ENCODE measurements at places on chromosomes 1 and 21.

- DNase-seq: no peak
These were observed 214.7 kb upstream of the NRIP1 start for GRCh38 chr21:15279482-15279881.

GRCh38 chr1:17890056-17890814 is 135.1 kb downstream of the ACTL8 start:
- no peak for DNase-seq

GRCh38 chr1:94953746-94954145 is 26.8 kb upstream of the CNN3 start:
- DNase-seq: no peak

DNA sequence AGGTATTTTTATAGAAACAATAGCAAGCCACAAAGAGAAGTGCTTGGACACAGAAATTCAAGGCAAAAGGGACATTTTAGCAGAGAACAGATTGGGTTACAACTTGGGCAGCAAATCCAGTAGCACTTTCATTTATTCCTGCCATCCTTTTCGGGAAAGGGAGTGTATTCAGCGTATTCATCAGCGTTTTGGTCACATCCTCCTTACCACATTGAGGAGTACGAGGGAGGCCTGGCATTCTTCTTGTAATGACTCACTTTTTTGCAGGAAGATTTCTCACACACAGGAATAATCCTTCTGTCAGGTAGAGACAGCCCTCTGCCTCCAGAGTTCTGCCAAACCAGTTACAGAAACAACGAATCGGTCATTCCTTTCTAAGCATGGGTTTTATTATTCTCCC is 18.1 kb upstream of the FAM78B start:
- DNase-seq: no peak

DNA sequence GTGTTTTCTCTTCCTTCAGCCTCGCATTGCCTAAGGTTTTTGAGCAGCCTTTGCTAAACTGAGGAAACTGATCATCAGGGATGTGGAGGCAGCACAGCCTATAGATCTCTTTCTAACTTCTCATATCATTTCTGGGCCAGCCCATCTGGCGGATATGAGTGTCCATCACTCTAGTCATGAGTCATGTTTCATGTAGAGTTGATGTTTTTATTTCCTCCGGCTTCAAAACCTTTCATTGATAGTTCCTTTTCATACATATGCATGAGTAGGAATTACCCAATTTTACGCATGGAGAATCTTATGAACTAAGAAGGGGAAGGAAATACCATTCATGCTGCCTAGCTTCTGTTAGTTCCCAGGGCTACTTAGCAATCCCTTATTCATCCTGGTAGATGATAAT is 66.3 kb downstream of the SPATA46 start:
- DNase-seq: no peak

DNA sequence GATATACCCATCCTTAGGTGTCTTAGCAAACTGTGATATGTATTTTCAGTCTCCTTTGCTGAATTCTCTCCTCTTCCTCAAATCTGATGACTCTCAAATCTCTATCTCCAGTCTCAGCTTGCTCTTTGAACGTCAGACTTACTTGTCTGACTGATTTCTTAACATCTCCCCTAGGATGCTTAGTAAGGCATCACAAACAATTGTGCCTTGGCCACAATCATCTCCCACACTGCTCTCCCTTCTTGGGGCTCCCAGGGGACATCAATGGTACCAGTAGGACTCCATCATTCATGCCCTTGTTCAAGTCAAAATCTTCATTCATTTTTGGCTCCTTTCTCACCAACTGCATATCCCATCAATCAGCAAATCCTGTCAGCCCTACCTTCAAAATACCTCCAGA is 42.0 kb downstream of the GNG12 start:
- no peak for DNase-seq

DNA sequence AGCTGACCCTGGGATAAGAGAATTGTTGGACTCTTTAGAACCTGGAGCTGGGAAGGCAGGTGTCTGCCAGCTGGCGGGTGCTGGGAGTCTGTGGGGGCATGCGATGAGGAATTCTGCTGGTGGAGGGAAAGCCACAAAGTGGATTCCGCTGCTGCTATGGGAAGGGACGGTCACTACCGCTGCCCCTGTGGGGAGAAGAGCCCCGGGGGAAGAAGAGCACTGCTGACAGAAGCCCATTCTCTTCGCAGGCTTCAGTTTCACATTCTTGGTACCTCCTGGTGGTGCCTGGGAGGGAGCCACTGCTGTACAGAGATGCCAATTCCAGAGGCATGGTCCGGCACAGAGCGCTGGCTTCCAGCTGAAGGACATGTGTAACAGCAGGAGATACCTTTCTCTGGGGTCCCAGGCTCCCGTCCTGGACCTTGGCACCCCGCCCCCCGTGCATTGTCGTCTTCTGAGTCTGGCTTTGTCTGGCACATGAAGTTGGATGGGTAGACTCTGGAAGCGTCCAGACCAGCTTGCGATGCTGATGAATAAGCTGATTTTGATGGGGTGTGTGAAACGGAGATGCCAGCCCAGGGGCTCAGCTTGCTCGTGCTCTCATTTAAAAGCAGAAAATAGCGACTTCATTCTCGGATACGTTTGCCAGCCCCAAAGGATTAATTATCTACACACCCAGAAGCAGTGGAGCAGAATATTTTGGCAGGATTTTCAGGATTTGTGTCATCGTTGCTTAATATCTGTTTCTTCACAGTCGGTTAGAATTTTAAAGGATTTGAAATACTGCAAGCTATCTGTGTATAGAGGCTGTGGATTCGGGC is 13.2 kb downstream of the PDXK start:
- DNase-seq: no peak

DNA sequence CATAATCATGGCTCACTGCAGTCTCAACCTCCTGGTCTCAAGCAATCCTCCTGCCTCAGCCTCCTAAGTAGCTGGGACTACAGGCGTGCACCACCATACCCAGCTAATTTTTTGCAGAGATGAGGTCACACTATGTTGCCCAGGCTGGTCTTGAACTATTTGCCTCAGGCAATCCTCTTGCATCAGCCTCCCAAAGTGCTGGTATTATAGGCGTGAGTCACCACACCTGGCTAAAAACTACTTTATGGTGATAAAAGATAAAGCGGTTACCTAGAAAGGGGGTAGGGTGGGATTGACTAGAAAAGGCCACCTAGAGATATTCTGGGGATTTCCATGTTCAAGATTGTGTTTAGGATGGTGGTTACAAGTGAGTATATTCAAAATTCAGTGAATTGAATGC is 5.0 kb downstream of the TSTD1 start:
- no peak for DNase-seq

DNA sequence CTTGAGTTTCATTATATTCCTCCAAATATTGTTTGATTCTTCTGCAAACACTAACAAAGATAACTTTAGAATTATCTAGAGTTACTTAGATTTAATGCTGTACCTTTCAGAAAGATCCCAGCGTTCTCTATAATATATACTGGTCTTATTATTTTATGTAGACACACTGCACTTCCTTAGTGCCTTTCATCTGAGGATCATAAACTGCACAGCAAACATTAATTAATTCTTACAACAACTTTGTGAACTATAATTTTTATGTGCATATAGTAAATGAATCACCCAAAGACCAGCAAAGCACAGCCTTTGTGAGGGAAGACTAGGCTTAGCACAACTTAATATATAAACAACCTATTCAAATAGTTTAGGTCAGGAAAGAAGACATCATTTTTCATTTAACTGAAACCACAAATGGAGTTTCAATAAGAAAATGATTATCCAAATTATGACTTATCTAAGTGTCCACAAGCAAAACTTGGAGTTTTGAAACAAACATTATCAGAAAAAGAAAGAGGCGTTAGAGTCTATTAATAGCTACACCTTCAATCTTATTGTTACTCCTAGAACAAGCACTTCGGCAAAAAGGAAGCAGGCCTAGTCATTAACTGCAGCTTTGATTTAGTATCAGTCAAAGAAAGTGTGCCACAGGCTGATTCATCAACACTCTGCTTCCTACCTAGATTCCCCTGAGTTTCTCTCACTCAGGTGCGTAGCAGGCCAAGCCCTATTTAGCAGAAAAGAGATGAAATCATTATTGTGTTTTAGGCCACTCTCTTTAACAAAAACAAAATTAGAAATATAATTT is 22.5 kb upstream of the RC3H1 start:
- no peak for DNase-seq
